Astrocyte (in vitro differentiated cells and primary cell): ENCODE measurements at places on chromosomes 11 and 22. TPM values are rescaled to one million over a fixed set of nuclear protein-coding genes. Genes with fewer than 3 reads are reported as not detected.

DNA sequence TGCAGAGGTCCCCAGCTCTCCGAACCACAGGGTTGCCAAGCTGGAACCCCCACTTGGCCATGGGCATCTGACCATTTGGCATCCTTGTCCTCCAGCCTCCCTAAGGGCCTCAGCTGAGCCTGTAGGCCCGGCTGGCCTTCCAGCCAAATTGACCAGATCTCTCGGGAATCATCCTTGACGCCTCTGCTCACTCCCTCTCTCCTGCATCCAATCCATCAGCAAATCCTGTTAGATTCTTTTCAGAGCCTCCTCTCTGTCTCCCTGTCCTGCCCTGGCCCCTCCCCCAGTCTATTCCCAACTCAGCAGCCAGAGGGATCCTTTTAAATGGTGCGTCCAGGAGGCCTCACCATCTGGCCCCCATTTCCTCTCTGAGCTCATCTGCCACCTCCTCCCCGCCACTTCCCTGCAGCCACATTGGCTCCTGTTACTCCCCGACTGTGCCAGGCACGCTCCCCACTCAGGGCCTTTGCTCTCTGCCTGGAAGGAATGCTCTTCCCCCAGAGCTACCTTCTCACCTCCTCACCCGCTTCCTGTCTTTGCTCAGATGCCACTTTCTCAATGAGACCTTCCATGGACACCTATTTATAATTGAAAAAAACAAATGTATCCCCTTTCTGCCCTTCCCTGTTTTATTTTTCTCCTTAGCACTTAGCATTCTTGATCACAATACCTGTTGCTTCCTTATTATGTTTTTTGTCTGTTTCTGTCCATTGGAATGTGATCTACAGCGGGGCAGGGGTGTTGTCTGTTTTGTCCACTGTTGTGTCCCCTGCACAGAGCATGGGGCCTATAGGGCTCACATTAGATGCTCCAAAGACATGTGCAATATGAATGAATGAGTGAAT, 78.1 kb downstream of the NFAM1 start:
- no peak for DNase-seq

DNA sequence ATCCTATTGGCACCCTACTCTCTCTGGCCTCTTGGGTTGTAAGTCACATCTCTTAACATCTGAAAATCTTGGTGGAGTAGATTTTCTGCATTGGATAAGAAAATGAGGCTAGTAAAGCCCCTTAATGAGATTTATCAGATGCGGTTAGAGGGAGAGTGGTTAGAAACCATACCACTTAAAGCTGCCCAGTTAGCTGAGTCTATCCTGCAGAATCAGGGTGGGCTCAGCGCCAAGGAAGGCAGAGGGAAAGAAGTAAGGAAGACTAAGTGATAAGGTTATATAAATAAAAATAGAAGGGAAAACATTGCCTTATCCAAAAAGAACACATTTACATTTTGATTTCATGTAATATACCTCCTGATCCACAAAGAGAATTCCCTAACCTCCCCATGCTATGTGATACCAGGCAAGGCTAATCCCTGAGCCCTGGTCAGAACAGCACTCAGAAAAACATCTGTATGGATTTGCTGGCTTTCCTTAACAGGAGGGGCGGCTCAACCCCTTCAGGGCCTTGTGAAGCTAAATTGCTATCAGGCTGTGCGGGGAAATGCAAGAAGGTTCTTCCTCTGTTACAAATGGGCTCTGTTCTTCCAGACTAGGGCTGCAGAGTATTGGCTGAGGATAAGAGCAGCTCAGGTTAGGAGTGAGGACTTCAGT, 101.7 kb downstream of the SNX19 start:
- DNase-seq: no peak

GRCh38 chr22:27258616-27259172, 542.9 kb downstream of the MN1 start:
- DNase-seq: no peak

GRCh38 chr11:373716-374551, 4.6 kb downstream of the B4GALNT4 start:
- DNase-seq: no peak

DNA sequence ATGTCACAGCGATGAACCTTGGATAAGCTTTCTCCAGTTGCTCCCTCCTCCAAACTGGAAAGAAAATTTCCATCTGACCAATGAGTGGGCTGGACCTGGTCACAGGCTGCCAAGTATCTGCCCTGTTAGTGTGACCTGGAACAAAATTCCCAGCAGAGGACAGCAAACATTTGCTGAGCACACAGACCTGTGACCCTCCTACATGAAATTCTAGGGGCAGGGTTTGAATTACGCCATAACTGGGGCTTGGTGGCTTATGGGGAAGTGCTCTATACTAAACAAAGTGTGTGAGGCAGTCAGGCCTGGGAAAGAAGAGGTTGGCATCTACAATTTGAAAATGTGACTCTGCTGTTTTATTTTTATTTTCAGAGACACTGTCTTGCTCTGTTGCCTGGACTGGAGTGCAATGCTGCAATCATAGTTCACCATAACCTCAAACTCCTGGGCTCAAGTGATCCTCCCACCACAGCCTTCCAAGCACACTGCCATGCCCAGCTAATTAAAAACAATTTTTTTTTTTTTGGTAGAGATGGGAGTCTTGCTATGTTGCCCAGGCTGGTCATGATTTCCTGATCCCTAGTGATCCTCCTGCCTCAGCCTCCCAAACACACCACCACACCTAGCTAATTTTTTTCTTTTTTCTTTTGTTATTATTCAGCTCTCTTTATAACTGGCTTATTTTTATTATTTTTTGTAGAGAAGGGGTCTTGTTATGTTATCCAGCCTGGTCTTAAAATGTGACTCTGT, 13.6 kb upstream of the XBP1 start:
- DNase-seq: no peak

DNA sequence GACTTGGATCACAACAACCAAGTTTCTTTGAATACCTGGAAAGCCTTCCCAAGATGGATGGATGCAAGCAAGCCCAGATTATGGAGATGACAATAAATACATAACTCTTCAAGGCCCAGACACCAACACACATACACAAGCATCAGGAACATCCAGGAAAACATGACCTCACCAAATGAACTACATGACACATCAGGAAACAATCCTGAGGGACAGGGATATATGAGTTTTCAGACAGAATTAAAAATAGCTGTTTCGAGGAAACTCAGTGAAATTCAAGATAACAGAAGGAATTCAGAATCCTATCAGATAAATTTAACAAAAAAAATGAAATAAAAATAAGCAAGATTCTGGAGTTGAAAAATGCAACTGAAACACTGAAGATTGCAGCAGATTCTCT, 659.4 kb downstream of the METTL15 start:
- DNase-seq: peak; percentile 93

Gene GAL3ST3
- 0.46 and 0.61 TPM in 2 replicates for total RNA-seq

Gene LRRC74B
- total RNA-seq: 0.19 TPM in 1 of 2 replicates, not detected in the other

Gene TSSK2
- not detected in 2 replicates for total RNA-seq
